MCF 10A (cell line): ENCODE measurements at places on chromosomes 2 and 18. TPM values are rescaled to one million over a fixed set of nuclear protein-coding genes. Genes with fewer than 3 reads are reported as not detected.

The MOGAT1 gene
- total RNA-seq, result not detected in 2 replicates

GRCh38 chr2:217946051-217946450 lies 56.7 kb downstream of the TNS1 start:
- DNase-seq, result no peak

DNA sequence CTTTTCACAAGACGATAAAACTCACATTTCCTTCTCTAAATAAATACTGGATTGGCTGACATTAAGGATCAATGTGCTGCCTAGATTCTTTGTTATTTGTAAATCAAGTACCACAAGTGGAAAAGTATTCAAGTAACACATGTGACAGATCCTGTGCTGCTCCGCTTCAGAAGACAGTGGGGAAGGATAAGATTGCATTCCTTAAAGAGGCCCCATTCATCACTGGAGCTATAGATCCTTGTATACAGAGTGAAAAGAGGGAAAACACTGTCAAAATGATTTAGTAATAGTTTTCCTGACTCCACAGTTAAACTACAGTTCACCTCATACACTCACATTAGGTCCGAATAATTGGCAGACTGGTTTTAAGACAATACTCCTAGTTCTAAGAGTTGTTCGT lies 108.0 kb upstream of the CSRNP3 start:
- DNase-seq, result no peak

DNA sequence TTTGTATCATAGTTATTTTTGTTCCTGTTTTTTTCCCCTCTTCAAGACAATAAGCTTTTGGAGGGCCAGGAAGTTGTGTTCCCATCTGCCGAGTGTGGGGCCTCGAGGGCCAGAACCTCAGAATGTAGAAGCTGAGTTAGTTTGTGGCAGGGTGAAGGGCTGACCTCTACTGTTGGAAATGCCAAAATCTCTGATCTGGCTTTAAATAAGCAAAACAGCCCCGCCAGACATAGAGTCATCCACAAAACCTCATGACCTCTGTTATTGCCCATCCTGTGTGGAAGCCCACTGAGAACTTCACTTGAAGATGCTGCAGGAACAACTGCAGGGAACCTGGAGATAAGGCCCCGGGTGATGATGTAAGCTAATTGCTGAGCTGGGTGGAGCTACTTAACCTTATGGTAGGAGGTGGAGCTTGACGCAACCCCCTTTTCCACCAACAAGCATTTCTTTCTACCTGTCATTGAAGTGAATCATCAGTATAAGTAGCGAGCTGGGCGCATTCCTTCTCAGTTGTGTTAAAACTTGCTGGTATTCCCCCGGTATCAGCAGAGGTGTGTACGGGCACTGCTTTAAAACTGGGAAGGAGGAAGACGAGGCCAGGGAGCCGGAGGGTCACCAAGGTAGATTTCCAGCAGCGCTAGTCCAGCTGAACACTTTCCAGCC lies 177.2 kb downstream of the NEDD4L start:
- peak; percentile 93 for DNase-seq

DNA sequence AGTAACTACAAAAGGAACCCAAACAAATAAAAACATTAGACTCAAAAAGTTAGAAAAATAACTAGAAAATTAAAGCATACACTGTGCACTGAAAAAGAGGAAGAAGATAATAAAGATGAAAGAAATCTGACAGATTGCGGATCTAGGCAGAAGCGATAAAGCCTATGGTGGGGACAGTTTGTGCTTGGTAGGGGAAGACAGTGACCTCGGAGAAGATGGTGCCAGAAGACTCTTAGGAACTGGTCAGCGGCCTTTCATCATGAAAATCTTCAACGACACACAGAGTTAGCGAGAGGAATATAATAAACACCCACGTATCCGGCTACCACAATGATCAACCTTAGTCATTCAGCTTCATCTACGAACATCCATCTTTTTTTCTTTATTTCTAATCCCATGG lies 180.5 kb downstream of the HDAC4 start:
- DNase-seq, result no peak

DNA sequence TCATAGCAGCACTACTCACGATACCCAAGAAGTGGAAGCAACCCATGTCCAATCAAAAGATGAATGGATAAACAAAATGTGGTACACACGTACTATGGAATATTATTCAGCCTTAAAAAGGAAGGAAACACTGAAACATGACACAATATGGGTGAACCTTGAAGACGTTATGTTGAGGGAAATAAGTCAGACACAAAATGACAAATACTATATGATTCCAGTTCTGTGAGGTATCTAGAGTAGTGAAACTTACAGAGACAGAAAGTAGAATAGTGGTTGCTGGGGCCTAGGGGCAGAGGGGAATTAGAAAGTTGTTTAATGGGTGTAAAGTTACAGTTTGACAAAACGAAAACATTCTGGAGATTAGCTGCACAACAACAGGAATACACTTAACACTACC lies 24.7 kb downstream of the TLK1 start:
- DNase-seq, result no peak

GRCh38 chr2:241686650-241687425 lies at the start of gene DTYMK:
TSS of gene DTYMK (minus strand) at chr2:241686815. CDS start at chr2:241686783, 32 bp downstream.
- peak; percentile 97 for DNase-seq

- DNase-seq, result no peak
Observed at GRCh38 chr2:2243666-2244065, 87.4 kb downstream of the MYT1L start.

- DNase-seq, result no peak
Observed at GRCh38 chr2:239209783-239210182, 191.0 kb downstream of the HDAC4 start.

DNA sequence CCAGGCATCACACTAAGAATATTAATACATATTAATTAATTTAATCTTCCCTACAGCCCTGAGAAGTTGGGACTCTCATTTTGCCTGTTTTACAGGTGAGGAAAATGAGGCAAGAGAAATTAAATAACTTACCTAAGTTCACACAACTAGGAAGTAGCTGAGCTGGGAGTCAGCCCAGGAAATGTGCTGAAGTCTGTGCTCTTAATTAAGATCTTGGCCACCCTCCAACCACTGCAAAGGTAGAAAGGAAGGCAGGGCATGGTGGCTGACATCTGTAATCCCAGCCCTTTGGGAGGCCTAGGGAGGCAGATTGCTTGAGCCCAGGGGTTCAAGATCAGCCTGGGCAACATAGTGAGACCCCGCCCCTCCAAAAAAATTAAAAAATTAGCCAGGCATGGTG lies 12.9 kb upstream of the MGAT4A start:
- peak; percentile 14 for DNase-seq

DNA sequence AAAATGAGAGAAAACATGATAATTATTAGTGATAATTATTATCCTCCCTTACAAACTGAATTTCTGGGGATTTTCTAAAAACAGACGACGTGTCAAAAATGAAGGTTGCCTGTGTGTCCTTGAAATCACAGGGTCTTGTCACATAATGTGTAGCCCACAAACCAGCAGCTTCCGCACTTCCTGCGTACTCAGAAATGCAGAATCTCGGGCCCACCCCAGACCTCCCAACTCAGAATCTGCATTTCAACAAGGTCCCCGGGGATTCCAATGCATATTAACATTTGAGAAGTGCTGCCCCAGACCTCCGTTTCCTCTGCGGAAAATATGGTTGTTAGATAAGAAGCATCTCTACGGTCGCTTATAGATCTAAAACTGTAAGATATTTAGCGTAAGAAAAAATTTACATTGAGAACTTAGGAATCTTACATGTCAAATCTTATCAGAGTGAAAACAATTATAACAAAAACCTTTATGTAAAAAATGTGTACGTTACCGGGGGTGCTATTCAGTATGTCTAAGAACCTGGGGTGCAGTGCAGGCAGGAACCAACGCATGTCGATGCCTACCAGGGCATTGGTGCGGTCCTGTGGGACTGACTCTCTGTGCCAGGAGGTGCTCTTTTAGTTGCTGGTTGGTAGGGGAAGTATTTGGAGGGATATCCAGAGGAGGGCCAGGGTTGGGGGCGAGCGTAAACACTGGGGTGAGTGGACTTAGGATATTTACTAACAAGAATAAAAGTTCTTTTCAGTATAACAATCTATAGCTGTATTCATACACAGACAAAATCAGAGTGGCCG lies 15.2 kb downstream of the CDKL4 start:
- DNase-seq, result no peak
